ENCODE measurements at places on chromosomes 7 and 10. TPM values are rescaled to one million over a fixed set of nuclear protein-coding genes. Genes with fewer than 3 reads are reported as not detected.

The MMD2 gene
- total RNA-seq, result not detected

The C10orf143 gene
- 1.9 TPM for total RNA-seq

The GPNMB gene
- total RNA-seq, result 209 TPM

The UCN3 gene
- not detected for total RNA-seq

The GLCCI1 gene
- total RNA-seq, result 12.0 TPM

The HOXA5 gene
- 11.8 TPM for total RNA-seq

The CYP3A7 gene
- not detected for total RNA-seq

The MRPS17 gene
- 8.6 TPM for total RNA-seq

The HPS1 gene
- 52.2 TPM for total RNA-seq

DNA sequence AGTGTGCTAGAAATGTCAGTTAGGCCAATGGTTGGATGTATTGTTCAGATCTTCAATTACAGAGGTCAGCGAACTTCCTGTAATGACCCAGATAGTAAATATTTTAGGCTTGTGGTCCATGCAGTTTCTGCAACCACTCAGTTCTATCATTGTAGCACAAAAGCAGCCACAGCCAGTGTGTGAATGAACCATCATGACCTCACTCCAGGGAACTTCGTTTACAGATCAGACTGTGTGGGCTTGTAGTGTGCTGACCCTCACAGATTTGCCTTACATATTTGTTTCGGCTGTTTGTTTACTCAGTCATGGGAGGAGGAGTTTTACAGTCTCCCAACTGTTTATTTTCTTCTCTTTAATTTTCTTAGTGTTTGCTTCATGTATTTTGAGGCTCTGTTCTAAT lies 55.4 kb downstream of the LANCL2 start:
- no peak overlapping the region for H3K4me3 ChIP-seq
- no peak for DNase-seq
- H3K4me1 ChIP-seq, result no peaks in the 10 kb centered on the region
- H3K36me3 ChIP-seq, result no peaks in the 10 kb centered on the region

- H3K27me3 ChIP-seq, result no peaks in the 10 kb centered on the region
- no peak overlapping the region for H3K4me3 ChIP-seq
- DNase-seq, result no peak
- no peaks in the 10 kb centered on the region for H3K4me1 ChIP-seq
Measured at GRCh38 chr10:27464993-27465392, 39.1 kb upstream of the RAB18 start.

DNA sequence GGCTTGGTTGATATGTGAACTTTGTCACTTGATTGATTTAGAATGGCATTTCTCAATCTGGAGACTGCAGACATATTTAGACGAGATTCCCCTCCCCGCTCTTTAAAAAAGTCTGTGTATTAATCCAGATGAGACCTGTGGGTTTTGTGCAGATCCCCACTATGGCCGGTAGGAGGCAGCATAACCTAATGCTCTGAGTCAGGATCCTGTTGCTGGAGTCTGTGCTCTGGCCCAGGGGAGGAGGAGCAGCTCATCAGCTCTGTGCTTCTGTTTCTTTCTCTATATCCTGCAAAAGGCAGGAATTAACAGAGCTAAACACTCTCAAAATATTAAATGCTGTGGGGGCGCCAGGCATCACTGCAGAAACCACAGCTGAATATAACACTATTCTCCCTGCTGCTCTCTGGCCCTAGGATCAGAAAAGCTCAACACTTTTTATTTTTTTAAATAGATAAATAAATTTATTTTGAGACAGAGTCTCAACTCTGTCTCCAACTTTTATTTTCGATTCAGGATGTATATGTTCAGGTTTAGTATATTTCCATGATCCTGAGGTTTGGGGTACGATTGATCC lies 23.9 kb upstream of the SEPHS1 start:
- no peak overlapping the region for H3K4me3 ChIP-seq
- H3K36me3 ChIP-seq, result no peaks in the 10 kb centered on the region
- no peak overlapping the region for H3K27ac ChIP-seq
- H3K27me3 ChIP-seq, result no peaks in the 10 kb centered on the region
- DNase-seq, result peak; percentile 72

DNA sequence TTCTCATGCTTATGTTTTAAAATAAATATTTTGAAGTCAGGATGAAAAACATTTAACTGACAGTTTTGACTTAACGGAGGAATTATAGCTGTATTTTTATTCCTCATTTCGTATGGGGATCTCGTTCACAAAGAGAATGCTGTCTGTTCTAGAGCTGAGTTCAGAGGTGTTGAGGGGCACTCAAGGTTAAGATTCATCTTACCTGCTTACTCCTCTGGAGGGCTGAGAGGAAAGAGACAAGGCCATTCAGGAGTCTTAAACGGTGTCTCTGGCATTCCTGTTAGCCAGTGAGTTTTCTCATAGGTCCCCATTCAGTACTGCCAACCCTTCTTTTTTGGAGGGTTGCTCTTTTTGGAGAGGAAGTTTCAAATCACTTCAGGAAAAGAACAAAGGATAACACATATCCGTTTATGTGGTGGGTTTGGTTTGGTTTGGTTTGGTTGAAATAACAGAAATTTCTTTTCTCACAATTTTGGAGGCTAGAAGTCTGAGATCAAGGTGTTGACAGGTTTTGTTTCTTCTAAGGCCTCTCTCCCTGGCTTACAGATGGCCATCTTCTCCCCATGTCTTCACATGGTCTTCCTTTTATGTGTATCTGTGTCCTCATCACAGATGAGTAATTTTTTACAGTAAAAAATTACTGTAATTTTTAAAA lies 23.1 kb downstream of the CALHM2 start:
- no peak overlapping the region for H3K4me3 ChIP-seq
- peaks cover 4% of the 10 kb centered on the region for H3K36me3 ChIP-seq
- no peaks in the 10 kb centered on the region for H3K27me3 ChIP-seq
- H3K27ac ChIP-seq, result no peak overlapping the region

DNA sequence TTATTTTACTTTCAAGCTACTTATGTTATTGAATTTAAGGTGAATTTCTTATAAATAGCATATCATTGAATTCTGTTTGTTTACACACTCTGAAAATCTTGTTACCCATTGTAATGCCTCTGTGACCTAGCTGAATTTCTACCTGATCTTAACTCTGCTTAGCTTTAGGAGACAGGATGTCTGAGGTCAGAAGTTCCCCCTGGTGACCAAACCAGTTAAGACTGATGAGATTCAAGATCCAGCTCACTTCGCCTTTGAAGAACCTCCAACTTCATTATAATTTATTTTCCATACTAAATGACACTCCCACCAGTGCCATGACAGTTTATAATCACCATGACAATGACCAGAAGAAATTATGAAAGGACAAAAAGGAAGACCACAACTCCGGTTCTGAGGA lies 213.4 kb upstream of the CDC14C start:
- no peaks in the 10 kb centered on the region for H3K4me1 ChIP-seq
- H3K27ac ChIP-seq, result no peak overlapping the region
- H3K4me3 ChIP-seq, result no peak overlapping the region
- DNase-seq, result no peak
- no peaks in the 10 kb centered on the region for H3K27me3 ChIP-seq
- no peaks in the 10 kb centered on the region for H3K36me3 ChIP-seq

GRCh38 chr7:98553666-98554065 lies 63.4 kb upstream of the NPTX2 start:
- no peak for DNase-seq
- no peak overlapping the region for H3K27ac ChIP-seq
- H3K4me3 ChIP-seq, result no peak overlapping the region
- H3K27me3 ChIP-seq, result no peaks in the 10 kb centered on the region
- H3K36me3 ChIP-seq, result no peaks in the 10 kb centered on the region

- no peaks in the 10 kb centered on the region for H3K4me1 ChIP-seq
- H3K36me3 ChIP-seq, result no peaks in the 10 kb centered on the region
- H3K27ac ChIP-seq, result no peak overlapping the region
- no peaks in the 10 kb centered on the region for H3K27me3 ChIP-seq
- H3K4me3 ChIP-seq, result no peak overlapping the region
- DNase-seq, result peak; percentile 62
Measured at GRCh38 chr10:132655735-132656134, 118.1 kb downstream of the INPP5A start.

- no peaks in the 10 kb centered on the region for H3K27me3 ChIP-seq
- H3K4me3 ChIP-seq, result no peak overlapping the region
- H3K27ac ChIP-seq, result no peak overlapping the region
- no peak for DNase-seq
- H3K4me1 ChIP-seq, result no peaks in the 10 kb centered on the region
Measured at GRCh38 chr7:88090671-88091070, 129.2 kb downstream of the SRI start.

DNA sequence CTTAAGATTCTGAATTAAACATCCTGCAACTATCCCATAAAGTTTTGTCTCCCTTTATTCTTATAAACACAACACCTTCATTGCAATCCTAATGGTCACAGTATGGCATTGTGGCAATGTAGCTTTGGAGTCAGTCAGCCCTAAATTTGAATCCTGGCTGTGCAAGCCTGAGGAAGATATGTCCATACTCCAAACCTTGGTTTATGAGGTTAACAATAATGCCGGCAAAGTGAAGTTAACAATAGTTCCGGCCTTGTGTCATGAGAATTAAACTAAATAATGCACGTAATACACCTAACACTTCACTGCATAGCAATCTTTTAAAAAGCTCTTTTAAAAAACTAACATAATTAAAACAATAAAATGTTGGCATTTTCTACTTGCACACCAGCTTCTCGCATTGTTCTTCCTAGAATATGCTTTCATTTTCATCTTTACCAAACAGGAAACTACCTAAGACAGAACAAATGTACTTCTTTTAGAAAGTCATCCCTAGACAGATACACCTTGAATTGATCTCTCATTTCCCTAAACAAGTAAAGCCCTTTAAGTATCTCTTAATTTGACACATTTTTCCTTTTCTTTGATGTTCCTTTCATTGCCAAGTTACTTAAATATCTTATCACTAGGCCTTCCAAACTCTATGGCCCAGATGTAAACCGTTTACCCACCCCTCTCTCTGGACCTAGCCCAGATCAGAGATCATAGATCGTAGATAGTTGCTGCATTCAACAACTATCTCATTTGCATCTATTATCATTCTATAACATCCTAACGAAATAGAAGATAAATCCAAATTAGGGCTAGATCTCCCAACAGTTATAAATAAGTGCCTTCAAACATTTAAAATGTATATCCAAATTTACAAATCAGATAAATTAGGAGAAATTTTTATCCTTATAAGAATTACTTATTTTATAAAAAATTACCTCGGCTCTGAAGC lies 66.7 kb downstream of the CREB3L2 start:
- H3K36me3 ChIP-seq, result no peaks in the 10 kb centered on the region
- no peak overlapping the region for H3K4me3 ChIP-seq
- peaks cover 18% of the 10 kb centered on the region for H3K4me1 ChIP-seq
- no peak overlapping the region for H3K27ac ChIP-seq

- no peak overlapping the region for H3K27ac ChIP-seq
- no peak overlapping the region for H3K4me3 ChIP-seq
- no peaks in the 10 kb centered on the region for H3K27me3 ChIP-seq
- H3K4me1 ChIP-seq, result no peaks in the 10 kb centered on the region
- no peaks in the 10 kb centered on the region for H3K36me3 ChIP-seq
Measured at GRCh38 chr10:73899423-73899822, 11.5 kb upstream of the PLAU start.

GRCh38 chr10:56633876-56634452 lies 272.9 kb upstream of the ZWINT start:
- H3K4me3 ChIP-seq, result no peak overlapping the region
- DNase-seq, result no peak

Measured in aorta (tissue), 5 donors.